ENCODE measurements at places on chromosomes 6 and 20.

GRCh38 chr6:138347864-138348263 lies 29.8 kb upstream of the SMIM28 start:
- DNase-seq: no peak

DNA sequence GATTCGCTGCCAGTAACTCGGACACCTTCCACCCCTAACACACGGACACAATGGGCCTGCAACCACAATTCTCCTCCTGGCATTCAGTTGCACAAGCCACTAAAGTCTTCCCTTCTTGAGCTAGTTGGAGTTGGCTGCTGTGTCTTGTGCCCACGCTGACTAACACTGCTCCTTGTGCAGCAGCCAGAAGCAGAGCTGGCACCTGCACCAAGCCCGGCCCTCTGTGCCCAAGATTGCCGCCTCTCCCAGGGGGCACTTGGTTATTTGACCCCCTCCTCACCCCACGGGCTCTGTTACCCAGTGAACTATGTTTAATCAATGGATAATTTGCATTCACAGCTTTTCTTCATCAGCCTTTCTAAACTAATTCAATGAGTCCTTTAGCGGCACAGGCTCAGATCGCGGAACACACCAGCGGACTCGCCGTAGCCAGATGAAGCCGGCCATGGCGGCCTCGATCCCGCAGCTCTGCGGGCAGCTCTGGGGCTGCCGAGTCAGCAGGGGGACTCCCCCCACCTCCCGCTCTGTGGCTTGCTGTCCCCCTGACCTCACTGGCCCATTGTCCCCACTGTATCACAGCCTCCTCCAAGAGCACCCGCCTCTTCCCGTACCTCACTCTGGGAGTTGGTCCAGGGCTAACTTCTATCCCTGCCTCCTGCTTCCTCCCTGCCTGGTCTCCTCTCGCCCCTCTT lies 94.8 kb upstream of the AFDN start:
- no peak for DNase-seq

DNA sequence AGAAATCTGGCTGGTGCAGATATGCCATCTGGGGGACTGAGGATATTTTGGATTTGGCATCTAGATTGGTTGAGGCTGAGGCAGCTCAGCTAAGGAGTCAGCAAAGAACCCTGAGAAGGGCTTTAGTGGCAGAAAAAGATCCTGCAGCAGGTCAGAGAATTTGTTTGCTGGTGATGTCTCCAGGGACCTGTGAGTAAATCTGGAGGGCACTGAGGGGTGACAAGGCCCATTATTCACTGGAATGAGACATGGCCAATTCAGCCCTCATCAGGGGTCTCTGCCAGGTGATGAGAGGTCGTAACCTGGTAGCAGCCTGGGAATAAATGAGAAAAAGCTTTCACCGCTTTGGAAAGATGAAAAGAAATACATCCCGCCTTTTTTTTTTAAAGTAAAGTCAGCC lies 118.3 kb upstream of the FBXL4 start:
- DNase-seq: no peak

DNA sequence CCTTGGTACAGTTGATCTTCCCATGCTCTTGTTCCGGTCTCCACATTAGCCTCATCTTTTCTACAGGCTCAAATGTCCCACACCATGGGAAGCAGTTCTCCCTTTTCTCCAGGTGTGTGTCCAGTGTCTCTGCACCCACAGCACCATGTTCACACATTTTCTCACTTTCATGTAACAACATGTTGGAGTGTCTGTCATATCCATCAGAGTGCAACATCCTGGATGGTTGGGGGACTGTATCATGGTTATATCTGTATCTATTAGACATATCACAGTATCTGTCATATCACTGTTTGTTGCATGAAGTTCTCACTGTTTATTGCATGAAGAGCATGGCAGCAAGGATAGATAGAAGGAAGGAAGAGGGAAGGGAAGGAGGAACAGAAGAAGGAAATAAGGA lies 635.6 kb downstream of the EPM2A start:
- DNase-seq: no peak

DNA sequence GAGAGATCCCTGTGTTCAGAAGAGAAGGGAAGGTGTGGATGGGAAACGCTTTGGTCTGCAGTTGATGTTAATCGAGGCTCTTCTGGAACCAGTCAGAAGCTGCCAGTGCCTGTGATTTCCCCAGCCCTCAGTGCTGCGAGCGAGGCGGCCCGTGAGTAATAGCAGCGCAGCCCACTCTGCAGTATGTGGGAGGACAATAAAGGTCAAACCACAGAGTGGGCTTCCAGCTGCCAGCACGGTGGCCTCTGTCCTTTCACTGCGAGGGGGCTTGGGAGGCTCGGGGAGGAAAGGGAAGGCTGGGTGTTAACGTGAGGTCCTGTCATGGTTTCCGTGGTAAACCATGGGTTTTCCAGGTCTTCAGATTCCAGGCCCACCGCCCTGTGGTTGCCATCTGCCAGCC lies 32.3 kb upstream of the TAGAP start:
- DNase-seq: no peak

GRCh38 chr20:32052778-32053362 lies 828 bp downstream of the HCK start:
- DNase-seq: no peak

- DNase-seq: no peak
Observed at GRCh38 chr20:921068-921467, 4.9 kb upstream of the ANGPT4 start.
